ENCODE measurements at places on chromosomes 6 and 20. TPM values are rescaled to one million over a fixed set of nuclear protein-coding genes. Genes with fewer than 3 reads are reported as not detected.

Gene XKR7
- total RNA-seq = not detected

DNA sequence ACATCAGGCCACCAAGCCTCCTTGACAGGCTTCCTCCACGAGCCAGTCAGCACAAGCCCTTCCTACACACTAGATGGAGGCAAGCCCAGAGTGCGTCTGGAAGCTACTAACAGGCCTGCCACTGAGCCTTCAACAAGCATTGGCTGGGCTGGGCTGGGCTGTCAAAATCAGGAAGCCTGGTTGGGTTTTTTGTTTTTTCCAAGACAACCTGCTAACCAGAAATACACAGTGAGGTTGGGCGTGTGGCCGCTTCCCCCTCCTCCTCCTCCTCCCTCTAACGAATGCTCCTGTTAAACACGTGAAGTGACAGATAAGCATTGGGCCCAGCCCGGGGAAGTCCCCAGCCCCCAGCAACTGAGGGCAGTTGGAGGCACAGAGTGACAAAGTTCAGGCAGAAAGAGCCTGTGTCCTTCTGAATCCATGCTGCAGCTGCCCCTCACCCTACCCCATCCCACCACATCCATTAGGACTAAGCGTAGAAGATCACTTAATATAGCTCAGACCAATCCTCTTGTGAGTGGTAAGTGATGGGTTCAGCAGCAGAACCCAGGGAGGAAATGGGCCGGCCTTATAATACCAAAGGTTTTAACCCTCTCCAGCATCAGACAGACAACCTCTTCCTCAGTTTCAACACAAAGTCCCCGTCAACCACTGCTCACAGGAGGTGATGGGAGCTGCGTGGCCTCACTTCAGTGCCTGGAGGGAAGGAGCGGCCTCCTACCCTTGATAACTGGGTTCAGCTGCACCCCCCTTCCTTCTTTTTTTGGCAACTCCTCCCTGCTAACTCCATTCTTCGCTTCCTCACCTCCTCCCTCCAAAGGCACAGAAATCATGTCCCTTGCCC, 1.1 kb downstream of the NFATC2 start:
- peaks cover 18% of the 10 kb centered on the region for H3K4me1 ChIP-seq
- H3K36me3 ChIP-seq = no peaks in the 10 kb centered on the region
- peak; percentile 62 for DNase-seq
- H3K27me3 ChIP-seq = no peaks in the 10 kb centered on the region

- no peak overlapping the region for H3K4me3 ChIP-seq
- no peaks in the 10 kb centered on the region for H3K36me3 ChIP-seq
- no peak overlapping the region for H3K27ac ChIP-seq
- DNase-seq = no peak
These were observed 17.2 kb upstream of the RTF2 start for GRCh38 chr20:56451056-56451765.

Gene CST3
- total RNA-seq = 1,757 TPM

Gene ARMH2
- total RNA-seq = not detected

- H3K4me1 ChIP-seq = peaks cover 40% of the 10 kb centered on the region
- no peaks in the 10 kb centered on the region for H3K27me3 ChIP-seq
- no peak overlapping the region for H3K27ac ChIP-seq
- no peak overlapping the region for H3K4me3 ChIP-seq
These were observed 75.1 kb downstream of the ARID1B start for GRCh38 chr6:156852147-156852857.

Data from tibial nerve (tissue), 4 donors.